ENCODE measurements at places on chromosomes 11 and 22.

GRCh38 chr11:17351510-17352176 lies at the start of gene NCR3LG1:
Gene NCR3LG1, plus strand, starts transcription at chr11:17351800. Its CDS starts 170 bp downstream, at chr11:17351970.
- peak; percentile 39 for DNase-seq

DNA sequence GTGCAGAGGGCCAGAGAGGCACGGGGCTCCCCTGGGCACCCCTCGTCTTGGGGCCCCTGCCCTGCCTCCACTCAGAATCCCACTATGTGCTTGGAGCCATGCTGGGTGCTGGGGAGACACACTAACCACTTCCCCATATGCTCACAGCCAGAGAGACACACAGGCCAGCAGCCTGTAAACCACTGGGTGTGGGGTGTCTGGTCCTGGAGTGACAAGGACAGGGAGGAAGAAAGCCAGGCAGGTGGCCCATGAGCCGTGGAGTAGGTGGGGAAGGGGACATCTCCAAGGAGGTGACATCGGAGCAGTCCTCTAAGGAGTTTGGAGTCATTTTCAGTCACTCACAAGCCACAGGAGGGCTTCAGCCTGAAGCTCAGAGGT lies 58.9 kb downstream of the CDKN1C start:
- DNase-seq, result no peak

DNA sequence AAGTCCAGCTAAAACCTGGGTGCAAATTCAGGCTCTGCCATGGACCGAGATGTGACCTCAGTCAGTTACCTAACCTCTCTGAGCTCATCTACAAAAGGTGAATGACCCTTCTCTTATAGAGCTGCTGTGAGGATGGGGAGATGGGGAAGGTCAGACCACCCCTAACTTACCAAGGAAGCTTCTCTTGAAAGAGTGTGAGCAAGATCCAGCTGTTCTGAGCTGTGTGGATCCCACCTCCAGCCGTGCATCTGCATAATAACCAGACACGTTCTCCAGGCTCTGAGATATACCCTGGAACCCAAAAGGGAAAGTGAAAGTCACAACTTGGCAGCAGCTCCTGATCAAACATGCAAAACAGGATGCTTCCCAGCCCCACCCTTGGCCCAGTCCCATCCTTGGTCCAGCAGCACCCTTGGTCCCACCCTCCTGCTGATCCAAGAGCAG lies at the start of gene APOL3:
Gene APOL3, minus strand, starts transcription at position 257 of the 444 bp plus-strand sequence. CDS start 11,700 bp downstream, outside the sequence.
- DNase-seq, result no peak

DNA sequence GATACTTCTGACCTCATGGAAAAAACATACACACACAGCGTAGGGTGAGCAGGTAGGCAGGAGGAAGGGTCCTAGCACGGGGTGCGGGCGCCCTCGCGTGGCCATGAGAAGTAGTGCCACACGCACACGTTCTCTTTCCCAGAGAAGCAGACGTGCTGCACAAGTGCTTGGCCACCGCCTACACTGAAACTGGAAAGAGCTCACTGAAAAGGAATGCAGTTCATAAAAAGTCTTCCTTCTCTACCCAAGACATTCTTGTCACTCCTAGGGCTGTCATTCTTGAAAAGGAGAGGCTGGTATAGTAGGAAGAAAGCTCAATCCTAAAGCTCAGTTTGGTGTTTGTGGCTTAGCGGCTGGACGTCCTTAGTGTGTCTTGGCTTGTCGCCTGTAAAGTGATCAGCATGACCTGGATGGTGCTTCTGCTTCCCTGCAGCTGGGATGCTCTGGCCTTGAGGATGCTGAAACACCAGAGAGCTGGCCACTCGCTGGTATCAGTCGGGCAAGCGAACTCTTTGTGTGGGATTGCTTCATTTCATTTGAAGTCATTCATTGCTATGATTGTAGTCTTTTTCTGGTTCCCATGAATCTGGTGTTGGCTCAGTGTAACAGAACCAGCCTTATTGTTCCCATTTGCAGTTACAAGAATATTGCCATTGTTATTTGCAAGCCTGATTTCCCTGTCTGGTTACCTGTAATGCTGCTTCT lies 303.8 kb downstream of the NTM start:
- no peak for DNase-seq

DNA sequence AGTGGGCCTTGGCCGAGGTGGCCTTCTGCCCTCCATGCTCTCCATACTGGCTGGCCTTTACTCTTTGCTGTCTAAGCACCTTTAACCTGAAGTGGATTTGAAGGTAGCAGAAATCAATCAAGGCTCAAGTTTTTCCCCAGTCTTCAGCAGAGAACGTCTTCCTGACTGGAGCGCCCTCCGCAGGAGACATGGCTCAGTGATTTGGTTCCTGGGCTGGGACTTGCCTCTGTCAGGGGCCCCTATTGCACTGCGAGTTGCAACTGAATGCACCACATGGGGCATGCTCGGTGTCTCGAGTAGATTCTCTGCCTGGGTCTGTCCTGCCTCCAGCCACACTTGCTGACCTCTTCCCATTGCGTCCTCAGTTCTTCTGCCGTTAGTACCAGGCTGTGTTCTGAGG lies 79.6 kb downstream of the BMAL1 start:
- DNase-seq, result no peak

GRCh38 chr11:71454470-71455113 lies 1.6 kb downstream of the NADSYN1 start:
- DNase-seq, result no peak

GRCh38 chr11:39149214-39149613 lies 2310.2 kb downstream of the LRRC4C start:
- DNase-seq, result no peak

DNA sequence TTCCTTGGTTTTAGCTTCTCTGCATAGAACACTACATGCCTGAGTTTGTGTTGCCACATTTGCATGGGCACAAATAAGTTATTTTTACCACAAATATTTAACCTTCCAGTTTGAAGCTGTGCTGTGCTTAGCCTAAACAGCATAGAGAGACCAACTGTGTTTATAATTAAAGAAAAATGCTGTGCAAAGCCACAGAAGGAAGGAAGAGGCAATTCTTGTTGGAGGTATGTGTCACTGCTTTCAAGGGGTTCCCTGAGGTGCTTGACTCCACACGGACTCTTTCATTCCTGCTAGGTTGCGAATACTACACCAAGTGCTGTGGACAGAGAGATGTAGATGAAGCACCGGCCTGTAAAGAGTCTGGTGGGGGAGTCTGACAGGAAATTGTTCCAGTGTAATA lies 47.6 kb upstream of the OLFML1 start:
- DNase-seq, result no peak

GRCh38 chr11:776263-776560 lies 1.1 kb downstream of the GATD1 start:
- DNase-seq, result no peak

DNA sequence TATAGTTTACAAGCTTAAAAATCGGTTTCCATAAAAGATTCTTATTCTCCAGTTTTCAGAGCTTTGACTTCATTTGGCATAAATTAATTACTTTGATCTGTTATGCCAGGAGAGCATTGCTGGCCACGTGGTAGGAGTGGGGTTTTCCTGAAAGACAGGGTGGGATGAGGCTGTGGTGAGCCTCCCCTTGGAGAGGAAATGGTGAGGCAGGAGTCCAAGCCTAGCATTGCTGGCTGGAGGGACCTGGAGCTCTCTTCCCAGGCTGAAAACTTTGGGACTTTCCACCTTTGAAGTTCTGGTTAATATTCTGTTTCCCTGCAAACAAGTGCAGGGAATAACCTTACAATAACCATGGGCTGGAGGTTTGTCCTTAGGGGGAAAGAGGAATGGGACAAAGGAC lies 21.1 kb upstream of the CSF2RB start:
- no peak for DNase-seq

GRCh38 chr11:133934599-133935550 lies 21.9 kb downstream of the IGSF9B start:
- no peak for DNase-seq

DNA sequence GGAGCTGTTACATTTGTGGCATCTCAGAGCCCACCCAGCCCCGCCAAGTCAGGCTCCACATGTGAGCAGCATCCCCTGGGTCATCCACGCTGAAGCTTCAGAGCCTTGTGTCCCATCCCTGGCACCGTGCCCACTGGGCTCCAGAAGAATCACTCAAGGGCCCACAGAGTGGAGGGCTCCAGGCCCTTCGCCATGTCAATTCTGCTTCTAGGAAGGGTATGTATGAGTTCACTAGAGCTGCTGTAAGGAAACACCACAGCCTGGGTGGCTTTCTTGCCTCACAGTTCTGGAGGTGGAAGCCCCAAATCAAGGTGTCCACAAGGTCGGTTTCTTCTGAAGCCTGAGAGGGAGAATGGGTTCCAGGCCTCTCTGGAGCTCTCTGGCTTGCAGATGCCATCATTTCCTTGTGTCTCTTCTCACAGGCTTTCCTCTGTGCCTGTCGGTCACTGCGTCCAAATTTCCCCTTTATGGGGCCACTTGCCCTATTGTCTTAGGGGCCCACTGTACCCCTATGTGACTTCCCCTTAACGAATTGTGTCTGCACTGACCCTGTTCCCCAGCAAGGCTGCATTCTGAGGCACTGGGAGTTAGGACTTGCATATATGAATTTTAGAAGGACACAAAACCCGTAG lies 1476.0 kb downstream of the TBC1D22A start:
- DNase-seq, result no peak

DNA sequence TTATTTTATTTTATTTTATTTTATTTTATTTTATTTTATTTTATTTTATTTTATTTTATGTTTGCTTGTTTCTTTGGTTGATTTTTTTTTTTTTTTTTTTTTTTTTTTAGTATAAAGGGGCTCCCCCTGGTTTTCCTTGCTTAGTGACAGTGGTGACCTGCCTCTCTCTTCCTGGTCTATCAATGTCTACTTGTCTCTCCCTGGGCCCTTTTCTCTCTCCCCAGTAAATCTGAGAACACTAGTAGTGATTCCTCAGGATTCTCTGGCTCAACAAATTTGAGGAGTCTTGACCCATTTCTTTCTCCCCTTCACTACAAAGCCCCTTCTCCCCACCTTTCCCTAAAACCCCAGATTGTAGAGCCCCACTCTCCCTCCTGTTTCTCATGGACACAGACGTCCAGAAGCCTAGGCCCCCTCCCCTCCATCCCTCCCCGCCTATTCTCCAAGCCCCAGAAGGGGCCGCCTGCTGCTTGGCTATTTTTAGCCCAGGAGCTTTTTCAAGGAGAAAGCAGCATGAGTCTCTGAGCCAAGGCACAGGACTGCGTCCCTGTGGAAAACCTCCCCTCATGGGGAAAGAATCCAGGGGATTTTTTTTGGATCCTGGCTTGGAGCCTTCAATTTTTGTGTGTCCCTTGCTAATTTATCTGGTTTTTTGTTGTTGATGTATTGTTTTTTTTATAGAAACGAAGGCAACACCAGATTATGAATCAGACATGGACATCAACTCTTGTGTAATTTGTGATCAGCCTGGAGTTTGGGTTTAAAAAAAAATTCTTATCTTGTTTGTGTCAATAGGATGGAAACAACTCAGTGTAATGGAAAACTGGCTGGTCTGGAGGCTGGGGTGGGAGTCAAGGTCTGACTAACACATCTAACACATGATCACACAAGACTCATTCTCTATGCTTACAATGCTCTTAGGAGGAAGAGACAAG lies 17.5 kb upstream of the ACCSL start:
- DNase-seq, result no peak

- no peak for DNase-seq
Observed at GRCh38 chr22:49426098-49426497, 401.6 kb downstream of the BRD1 start.

DNA sequence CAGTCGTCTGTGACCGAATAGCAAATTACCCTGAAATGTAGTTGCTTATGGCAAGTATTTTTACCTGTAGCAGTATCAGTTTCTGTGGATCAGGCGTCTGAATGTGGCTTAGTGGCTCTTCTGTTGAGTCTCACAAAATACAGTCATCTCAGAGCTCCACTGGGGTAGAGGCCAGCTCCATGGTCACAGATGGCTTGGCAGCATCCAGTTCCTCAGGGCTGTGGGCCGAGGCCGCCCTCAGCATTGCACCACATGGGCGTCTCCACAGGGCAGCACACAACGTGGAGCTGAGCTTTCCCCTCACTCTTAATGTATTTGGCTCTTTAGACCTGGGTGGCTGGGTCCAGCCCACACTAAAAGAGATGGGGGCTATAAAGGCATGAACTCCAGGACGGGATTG lies 57.8 kb downstream of the SBF1 start:
- no peak for DNase-seq

- DNase-seq, result no peak
Observed at GRCh38 chr11:117255966-117256365, 23.5 kb downstream of the RNF214 start.

GRCh38 chr11:64582885-64583284 lies 8.1 kb upstream of the SLC22A12 start:
- DNase-seq, result no peak

DNA sequence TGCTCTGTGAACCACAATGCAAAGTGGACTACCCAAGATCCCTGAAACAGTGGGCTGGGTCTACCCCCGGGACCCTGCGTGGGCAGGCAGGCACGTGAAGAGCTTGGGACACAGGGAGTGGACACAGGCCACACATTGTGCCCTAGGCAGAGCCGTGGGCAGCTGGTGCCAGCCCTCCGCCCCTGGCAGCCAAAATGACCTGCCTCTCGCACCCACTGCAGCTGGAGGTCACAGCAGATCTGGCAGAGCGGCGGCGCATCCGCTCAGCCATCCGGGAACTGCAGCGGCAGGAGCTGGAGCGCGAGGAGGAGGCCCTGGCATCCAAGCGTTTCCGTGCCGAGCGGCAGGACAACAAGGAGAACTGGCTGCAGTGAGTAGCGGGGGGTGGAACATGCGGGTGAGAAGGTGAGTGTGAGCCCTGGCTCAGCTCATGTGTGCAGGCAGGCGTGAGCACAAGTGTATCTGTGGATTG lies 6.7 kb downstream of the SMTN start:
- DNase-seq, result no peak

- no peak for DNase-seq
Observed at GRCh38 chr11:114171257-114172054, 111.9 kb downstream of the ZBTB16 start.

GRCh38 chr11:62789576-62789975 lies 2.2 kb downstream of the TMEM223 start:
- DNase-seq, result no peak

GRCh38 chr11:60988658-60989057 lies 17.2 kb downstream of the CD6 start:
- no peak for DNase-seq

- DNase-seq, result no peak
Observed at GRCh38 chr22:39283322-39284141, 35.9 kb downstream of the RPL3 start.

DNA sequence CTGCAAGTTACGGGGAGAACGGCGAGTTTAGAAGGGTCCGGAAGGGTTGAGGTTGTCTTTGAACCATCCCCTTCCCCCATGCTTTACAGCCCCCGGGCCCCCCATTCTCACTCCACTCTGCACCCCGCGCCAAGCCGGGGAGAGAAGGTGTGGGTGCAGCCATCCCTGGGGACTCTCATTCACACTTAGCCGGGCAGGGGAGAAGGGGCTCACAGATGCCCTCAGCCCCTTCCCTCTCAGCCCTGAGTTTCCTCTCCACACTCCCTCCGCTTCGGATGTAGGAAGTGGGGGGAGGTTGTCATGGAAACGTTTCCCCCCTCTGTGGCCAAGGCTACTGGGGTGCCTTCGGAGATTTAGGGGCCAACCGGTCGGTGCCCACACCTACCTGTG lies 334 bp downstream of the CADM1 start:
- no peak for DNase-seq

- DNase-seq, result no peak
Observed at GRCh38 chr11:120390585-120390922, 54.3 kb downstream of the ARHGEF12 start.
